ENCODE measurements at places on chromosomes 16 and 17.

- DNase-seq = peak; percentile 38
Observed at GRCh38 chr16:82368041-82368440, 198.0 kb upstream of the MPHOSPH6 start.

GRCh38 chr16:27407133-27407532 is 5.2 kb downstream of the IL21R start:
- no peak for DNase-seq

DNA sequence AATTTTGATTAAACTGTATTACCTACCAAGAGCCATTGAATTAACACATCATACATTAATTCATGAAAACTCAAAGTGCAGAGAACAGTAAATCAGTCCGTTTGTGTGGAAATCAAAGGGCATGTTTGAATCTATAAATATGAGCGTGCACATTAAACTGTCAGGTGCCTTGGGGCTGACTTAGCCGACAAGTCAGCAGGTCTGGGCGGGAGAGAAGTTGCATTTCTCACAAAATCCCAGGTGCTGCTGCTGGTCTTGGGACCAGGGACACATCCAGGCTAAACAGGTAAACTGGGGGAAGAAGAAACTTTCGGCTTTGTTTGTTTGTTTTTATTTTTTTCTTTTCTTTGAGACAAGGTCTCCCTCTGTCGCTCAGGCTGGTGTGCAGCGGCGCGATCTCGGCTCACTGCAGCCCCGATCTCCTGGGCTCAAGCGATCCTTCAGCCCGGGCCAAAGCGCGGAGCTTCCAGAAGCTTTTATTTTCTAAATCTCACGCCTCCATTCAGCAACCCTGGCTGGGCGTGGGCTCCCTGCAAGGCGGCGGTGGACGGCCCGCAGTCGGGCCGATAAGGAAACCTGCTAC is 213.9 kb downstream of the MRTFB start:
- DNase-seq = peak; percentile 63

GRCh38 chr17:57861790-57862693 is 12.2 kb upstream of the MRPS23 start:
- no peak for DNase-seq

DNA sequence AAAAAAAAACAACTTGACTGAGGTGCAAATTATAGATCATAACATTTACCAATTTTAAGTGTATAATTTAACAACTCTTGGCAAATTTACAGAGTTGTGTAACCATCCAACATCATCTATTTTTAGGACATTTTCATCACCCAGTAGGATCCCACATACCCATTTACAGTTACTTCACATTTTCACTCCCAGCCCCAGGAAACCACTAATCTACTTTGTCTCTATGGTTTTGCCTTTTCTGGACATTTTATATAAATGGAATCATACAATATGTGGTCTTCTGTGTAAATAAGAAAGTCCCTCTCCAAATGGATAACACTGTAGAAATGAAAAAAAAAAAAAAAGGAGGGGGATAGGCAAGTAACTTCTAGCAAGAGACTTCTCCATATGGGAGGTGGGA is 26.1 kb upstream of the XYLT1 start:
- no peak for DNase-seq

GRCh38 chr16:73764321-73764720 is 532.3 kb upstream of the PSMD7 start:
- no peak for DNase-seq

DNA sequence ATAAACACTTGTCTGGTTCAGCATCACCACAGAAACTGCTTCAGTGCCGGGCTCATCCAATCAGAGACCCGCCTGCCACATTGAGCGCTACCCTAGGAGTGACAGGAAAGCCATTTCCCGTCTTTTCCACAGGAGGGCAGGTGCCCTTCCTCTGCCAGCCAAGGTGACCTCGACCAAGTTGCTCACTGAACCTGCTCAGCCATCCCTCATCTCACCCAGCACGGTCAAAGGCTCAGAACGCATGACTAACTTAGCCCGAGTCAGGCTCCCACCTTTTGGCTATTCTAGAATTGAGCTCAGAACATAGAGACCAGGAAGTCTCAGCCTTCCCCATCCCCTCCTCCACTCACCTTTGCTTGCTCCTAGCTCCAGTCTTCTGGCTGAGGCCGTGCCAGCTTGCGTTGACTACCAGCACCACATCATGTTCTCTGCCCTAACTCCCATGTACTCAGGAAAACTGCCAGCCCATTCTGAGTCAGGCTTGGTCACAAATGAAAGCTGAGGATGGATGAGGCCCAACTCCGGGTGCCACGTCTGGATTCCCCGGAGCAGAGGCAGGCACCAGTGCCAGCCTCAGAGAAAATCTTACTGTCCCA is 15.6 kb downstream of the MRPS23 start:
- no peak for DNase-seq

All from HCT116 (cell line).